ENCODE measurements at places on chromosomes 3 and 15. TPM values are rescaled to one million over a fixed set of nuclear protein-coding genes. Genes with fewer than 3 reads are reported as not detected.

Gene CAMKV
- not detected for total RNA-seq

Gene FBXW12
- not detected for total RNA-seq

DNA sequence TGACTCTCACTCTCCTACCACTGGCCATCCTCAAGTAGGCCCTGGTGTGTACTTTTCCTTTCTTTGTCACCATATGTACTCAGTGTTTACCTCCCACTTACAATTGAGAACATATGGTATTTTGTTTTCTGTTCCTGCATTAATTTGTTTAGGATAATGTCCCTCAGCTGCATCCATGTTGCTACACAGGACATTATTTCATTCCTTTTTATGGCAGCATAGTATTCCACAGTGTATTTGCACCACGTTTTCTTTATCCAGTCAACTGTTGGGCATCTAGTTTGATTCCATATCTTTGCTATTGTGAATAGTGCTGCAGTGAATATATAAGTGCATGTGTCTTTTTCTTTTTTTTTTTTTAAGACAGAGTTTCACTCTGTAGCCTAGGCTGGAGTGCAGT lies 126.2 kb downstream of the GALK2 start:
- no peak for DNase-seq

DNA sequence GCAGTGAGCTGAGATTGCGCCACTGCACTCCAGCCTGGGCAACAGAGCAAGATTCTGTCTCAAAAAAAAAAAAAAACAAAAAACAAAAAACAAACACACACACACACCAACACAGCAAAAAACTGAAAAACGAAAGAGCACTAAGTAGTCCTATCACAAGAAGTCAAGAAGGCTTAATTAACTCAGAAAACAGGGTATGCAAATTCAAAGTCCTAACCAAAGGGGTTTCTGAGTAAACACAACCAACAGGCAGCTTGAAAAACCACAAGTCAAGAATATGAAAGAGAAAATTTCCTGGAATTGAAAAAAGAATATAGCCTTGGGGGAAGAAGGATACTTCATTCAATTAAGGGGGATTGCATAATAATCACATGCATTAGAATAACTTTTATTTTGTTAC lies 37.7 kb upstream of the PARP14 start:
- DNase-seq = no peak

DNA sequence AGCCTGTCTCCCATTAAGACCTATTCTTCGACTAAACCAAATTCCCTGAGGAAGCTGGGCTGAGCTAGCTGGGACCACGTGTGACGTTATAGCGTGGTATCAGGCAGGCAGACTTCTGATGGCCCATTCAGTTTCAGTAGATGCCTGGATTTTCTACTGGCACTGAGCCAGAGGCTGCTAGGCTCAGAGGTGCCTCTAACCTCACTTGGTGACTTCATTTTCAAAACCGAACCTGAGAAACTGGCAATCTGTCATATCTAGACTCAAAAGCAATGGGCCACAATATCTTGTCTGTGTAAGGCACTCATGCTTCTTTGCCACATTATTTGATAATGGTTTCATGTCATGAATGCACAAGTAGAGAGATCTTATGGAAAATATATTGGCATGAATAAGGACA lies 352.1 kb upstream of the AZI2 start:
- no peak for DNase-seq

- DNase-seq = peak; percentile 18
Measured at GRCh38 chr3:145807990-145808389, 353.0 kb downstream of the PLOD2 start.

DNA sequence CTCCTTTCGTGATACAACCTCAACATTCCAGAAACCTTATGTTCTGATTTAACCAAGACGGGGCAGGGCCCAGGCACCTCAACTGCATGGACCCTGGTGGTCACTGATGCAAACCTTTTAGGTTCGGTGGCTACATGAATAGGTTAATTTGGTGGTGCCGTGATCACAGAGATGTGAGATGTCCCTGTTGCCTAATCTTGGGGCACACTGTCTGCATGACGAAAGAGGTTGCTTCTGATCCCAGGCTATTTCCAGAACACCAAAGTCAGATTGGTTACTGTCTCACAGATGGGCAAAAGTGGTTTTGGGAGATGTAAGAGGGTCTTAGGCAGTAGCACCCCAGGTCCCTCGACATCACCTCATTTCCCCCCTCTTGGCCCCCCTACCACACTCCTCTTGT lies 4.0 kb upstream of the CCR1 start:
- DNase-seq = no peak
